ENCODE measurements at places on chromosomes 11 and 22.

- H3K27ac ChIP-seq, result no peak overlapping the region
- no peak overlapping the region for H3K4me3 ChIP-seq
- H3K36me3 ChIP-seq, result no peaks in the 10 kb centered on the region
- no peak for DNase-seq
Measured at GRCh38 chr11:11782532-11783110, 59.2 kb upstream of the USP47 start.

DNA sequence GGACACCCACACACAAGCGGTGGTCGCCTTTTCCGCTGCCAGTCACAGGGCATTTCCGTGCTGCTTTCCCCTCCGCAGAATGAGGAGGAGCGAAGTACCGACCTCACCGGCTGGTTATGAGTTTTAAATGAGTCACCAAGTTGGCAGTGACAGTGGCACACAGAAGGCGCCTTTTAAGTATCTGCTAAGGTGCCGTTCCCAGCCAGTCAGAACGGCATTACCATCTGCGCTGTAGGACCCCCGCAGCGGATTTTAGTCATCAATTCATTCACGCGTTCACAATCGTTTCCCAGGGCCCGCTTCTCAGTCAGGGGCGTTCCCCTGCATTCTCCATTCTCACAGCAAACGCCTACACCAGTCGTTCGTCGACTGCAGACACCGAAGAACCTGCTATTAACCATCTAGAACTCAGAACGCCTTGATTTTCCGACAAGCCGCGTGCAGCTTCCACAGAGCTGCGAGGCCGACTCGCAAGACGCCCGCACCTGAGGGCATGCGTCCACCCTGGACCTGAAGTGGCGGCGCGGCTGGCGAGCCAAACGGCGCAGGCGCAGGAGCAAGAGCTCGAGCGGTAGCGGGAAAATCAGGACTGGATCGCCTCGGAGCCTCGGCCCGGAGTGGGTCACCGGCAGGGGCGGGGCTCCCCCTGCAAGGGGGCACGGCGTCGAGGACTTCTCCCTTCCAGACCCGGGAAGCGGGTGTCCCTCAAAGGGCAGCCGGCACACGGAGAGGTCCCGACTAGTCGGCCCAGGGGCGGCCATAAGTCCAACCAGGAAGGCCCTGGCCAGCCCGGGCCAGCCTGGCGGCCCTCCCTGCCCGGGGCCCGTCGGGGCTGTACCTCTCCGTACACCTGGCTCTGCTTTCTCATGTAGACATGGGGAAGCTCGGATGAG lies 642 bp downstream of the CYP2R1 start:
- H3K4me3 ChIP-seq, result peak overlapping the region; percentile 81
- peaks cover 59% of the 10 kb centered on the region for H3K4me1 ChIP-seq
- H3K27ac ChIP-seq, result peak overlapping the region; percentile 96
- peaks cover 7% of the 10 kb centered on the region for H3K36me3 ChIP-seq
- peaks cover 2% of the 10 kb centered on the region for H3K27me3 ChIP-seq

GRCh38 chr11:41935241-41935640 lies 475.8 kb upstream of the LRRC4C start:
- H3K4me1 ChIP-seq, result no peaks in the 10 kb centered on the region
- DNase-seq, result no peak
- H3K36me3 ChIP-seq, result no peaks in the 10 kb centered on the region

DNA sequence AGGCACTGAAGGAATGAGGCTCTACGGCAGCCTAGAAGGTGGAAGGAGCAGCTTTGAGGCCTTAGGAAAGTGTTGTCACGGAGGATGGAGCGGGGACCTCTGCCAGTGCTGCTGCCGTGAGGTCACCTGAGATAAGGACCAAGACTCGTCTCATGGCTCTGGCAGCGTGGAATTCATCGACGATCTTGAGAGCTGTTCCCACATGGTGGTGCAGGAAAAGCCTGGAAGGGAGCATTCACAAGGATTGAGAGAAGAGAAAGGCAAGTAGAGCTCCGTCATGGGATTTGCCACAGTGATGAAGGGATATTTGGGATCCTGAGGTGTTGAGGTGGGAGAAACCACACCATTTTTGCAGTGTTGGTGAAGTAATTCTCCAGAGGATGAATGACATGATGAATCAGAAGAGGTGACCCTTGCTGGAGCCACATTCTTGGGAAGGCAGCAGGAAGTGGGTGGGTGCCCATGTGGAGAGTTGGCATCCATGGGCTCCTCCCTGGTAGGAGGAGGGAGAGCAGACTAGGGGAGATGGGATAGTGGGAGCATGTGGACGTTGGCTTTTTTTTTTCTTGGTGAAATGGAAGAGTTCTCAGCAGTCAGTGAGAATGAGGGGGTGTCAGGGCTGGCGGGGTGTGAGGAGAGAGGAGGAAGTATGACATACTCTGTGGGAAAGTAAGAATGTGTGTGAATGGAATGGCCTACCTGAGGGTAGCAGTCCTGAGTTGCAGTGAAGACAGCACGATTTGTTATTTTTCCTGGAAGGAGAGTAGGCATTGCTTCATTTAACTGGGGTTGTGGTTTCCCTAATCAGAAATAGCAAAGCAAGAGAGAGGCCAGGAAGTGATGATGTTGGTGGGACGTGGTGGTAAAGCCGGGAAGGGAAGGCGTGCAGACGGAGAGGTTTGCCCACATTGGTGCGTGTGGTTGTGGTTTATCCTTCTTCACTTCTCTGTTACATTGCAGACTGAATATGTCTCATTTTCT lies 11.1 kb downstream of the PPP6R3 start:
- H3K27me3 ChIP-seq, result no peaks in the 10 kb centered on the region
- H3K36me3 ChIP-seq, result peaks cover 56% of the 10 kb centered on the region
- peaks cover 77% of the 10 kb centered on the region for H3K4me1 ChIP-seq
- H3K27ac ChIP-seq, result peak overlapping the region; percentile 81
- DNase-seq, result peak; percentile 86

DNA sequence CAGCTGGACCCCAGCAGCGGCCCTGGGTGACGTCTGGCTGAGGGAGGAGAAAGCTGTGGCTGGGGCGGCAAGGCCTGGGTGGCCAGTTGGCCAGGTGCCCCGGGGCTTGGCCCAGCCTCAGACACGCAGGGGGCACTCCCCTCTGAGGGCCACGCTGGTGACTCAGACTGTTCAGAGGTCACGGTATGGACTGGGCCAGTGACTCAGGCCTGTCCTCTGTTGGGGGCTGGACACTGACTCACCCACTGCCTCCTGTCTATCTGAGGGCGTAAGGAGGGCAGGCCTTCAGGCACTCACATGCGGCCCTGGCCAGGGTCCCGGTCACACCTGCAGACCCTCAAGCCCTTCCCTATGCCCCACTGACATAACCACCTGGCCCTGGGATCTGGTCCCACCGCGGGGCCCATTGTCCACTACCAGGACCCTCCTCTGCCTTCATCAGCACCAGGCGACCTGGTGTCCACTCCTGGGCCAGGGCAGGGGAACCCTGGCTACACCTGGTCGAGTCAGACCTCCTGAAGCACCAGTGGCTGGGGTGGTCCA lies 3.7 kb upstream of the MUC5AC start:
- H3K27me3 ChIP-seq, result peaks cover 4% of the 10 kb centered on the region
- H3K27ac ChIP-seq, result no peak overlapping the region
- no peak for DNase-seq
- no peaks in the 10 kb centered on the region for H3K36me3 ChIP-seq
- peaks cover 5% of the 10 kb centered on the region for H3K4me1 ChIP-seq

DNA sequence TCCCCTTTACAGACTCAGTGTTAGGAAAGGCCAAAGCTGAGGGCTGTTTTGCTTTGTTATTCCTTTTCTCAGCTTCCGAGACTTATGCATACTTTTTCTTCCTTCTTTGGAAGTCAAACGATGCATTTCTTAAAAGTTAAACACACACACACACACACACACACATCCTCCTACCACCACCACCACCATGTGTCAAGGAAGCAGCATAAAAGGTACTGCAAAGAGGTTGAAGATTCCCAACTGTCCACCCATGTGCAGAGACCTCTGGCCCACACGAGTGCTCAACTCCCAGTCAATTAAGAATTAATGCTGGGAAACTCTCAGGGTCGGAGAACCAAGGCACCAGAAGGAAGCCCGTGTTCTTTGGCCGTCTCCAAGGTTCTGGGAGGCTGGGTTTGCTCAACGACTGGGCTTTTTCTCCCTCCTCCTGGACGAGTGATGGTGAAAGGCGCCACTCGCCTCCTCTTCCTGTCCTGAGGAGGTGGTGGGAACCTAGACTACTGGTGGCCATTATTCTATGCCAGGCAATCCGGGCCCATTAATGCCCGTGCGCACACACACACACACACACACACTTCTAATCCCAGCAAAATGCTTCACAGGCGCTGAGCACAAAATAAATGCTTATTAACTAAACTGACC lies 15.1 kb downstream of the MN1 start:
- H3K36me3 ChIP-seq, result no peaks in the 10 kb centered on the region
- no peak overlapping the region for H3K4me3 ChIP-seq
- H3K27ac ChIP-seq, result no peak overlapping the region
- no peaks in the 10 kb centered on the region for H3K4me1 ChIP-seq
- DNase-seq, result no peak

DNA sequence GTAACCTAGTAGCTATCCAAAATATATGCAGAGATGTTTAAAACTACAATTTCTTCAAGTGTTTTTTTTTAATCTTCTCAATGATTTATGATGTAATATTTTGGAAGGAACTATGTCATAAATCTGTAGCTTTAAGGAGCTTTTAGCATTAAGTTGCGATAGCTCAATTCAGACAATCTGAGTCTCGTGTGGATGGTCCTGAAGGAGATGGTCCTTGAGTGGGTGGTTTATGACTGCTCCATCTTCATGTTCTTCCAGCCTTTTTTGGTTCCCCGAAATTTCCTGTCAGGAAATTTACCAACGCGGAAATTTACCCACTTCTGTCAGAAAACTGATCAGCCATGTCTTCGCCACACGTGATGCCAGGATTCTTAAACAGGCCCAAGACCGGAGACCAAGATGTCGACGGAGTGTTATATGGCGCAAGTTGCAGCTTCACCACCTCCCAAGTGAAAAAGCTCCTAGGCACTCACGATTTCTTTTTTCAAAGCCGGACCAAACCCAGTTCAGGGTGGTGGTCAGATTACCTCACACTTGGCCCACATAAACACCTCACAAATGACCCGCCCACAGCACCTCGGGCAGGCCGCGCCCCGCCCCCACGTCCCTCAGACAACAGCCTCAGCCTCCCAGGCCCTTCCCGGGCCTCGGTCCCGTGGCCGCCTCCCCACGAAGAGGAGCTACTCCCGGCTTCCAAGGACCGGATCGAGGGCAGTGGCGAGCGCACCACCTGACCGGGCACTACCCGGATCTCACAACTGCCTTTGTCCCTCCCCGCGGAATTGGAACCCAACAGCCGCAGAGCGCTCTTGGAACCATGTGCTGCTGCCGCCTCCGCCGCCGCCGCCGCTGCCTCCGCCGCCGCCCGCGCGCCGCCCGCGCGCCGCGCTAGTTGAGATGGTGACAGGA lies at the start of gene MORC2:
MORC2 (minus strand) TSS at position 760 of the 909 bp plus-strand sequence. CDS start 885 bp downstream, outside the sequence.
- H3K36me3 ChIP-seq, result peaks cover 77% of the 10 kb centered on the region
- peaks cover 51% of the 10 kb centered on the region for H3K4me1 ChIP-seq
- DNase-seq, result no peak
- no peaks in the 10 kb centered on the region for H3K27me3 ChIP-seq

DNA sequence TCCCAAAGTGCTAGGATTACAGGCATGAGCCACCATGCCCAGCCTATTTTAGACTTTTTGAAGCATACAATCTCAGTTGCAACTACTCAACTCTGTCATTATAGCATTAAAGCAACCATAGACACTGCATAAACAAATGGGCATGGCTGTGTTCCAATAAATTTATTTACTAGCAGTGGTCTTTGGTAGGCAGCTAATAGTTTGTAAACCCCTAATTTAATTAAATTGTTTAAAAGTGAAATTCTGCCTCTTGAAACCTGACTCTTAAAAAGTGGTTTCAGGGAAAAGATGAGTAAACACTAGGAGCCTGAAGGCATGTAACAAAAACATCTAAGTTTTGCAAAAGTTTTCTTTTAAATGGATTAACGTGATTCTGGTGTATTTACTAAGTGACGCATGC lies 1364.5 kb downstream of the LRRC4C start:
- no peaks in the 10 kb centered on the region for H3K4me1 ChIP-seq
- no peak for DNase-seq
- no peaks in the 10 kb centered on the region for H3K36me3 ChIP-seq
- H3K4me3 ChIP-seq, result no peak overlapping the region
- no peaks in the 10 kb centered on the region for H3K27me3 ChIP-seq

- no peak overlapping the region for H3K4me3 ChIP-seq
- H3K4me1 ChIP-seq, result peaks cover 27% of the 10 kb centered on the region
- H3K36me3 ChIP-seq, result no peaks in the 10 kb centered on the region
- no peak for DNase-seq
- H3K27ac ChIP-seq, result no peak overlapping the region
Measured at GRCh38 chr11:68832476-68833181, 9.1 kb downstream of the CPT1A start.
